ENCODE measurements at places on chromosomes 7 and 10. TPM values are rescaled to one million over a fixed set of nuclear protein-coding genes. Genes with fewer than 3 reads are reported as not detected.
A peak's percentile ranks its signal among the peaks of the same experiment; 100 is the strongest.

GLI3 gene
- total RNA-seq, result 0.27 TPM

HKDC1 gene
- not detected for total RNA-seq

YAE1 gene
- 7.8 TPM for total RNA-seq

LRGUK gene
- 0.54 TPM for total RNA-seq

JCAD gene
- 1.3 TPM for total RNA-seq

DMBT1 gene
- total RNA-seq, result under 0.01 TPM

SLK gene
- 11.6 TPM for total RNA-seq

GPR15LG gene
- total RNA-seq, result not detected

ANXA8 gene
- under 0.01 TPM for total RNA-seq

DNA sequence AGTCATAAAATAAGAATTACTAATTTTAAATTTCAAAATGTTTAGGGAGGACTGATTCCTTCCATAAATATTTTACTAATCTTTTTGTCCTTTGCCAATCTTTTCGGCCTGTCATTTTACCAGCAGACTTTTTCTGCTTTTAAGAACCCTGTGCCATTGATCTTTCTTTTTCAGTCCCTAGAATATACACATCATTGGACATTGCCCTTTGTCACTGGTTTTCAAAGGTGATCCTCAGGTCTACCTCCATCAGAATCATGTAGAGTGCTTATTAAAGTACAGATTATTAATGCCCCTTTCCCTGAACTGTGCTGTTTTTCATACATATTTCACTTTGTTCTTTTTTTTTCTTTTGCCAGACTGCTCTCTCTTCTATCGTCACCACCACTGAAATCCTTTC, 43.8 kb downstream of the SHOC2 start:
- DNase-seq, result no peak

- DNase-seq, result peak; percentile 55
Measured at GRCh38 chr10:133260895-133261725, 15.6 kb downstream of the ADAM8 start.

- DNase-seq, result no peak
Measured at GRCh38 chr7:100024020-100024619, 8.7 kb downstream of the ZKSCAN1 start.

DNA sequence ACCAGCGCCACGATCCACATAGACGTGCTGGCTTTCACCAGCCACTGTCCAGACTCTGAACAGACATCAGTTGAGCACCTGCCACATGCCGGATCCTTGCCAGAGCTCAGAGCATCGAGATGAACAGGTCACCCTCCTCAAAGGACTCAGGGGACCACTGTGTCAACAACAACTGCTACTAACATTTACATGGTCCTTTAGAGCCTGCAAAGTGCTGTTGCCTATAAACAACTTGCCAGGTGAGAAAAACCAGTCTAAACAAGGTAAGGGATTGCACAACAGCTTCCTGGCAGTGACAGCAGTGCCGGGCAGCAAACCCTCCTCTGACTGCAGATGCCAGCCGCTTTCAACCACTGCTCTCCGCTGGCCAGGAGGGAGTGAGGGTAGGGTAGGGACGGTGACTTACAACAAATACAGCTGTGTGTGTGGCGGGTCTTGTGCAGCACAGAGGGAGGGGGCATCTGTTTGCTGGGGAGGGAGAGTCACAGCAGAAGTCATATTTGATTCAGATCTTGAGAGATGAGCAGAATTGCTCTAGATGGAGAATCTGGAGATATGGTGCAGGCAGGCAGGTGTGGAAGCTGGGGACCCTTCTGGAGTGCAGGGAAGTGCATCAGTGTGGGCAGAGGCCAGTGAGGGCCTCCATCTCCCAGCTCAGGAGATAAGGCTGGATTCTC, 32.8 kb upstream of the RHEB start:
- no peak for DNase-seq

- no peak for DNase-seq
Measured at GRCh38 chr10:35462491-35462934, 126.2 kb downstream of the CCNY start.

DNA sequence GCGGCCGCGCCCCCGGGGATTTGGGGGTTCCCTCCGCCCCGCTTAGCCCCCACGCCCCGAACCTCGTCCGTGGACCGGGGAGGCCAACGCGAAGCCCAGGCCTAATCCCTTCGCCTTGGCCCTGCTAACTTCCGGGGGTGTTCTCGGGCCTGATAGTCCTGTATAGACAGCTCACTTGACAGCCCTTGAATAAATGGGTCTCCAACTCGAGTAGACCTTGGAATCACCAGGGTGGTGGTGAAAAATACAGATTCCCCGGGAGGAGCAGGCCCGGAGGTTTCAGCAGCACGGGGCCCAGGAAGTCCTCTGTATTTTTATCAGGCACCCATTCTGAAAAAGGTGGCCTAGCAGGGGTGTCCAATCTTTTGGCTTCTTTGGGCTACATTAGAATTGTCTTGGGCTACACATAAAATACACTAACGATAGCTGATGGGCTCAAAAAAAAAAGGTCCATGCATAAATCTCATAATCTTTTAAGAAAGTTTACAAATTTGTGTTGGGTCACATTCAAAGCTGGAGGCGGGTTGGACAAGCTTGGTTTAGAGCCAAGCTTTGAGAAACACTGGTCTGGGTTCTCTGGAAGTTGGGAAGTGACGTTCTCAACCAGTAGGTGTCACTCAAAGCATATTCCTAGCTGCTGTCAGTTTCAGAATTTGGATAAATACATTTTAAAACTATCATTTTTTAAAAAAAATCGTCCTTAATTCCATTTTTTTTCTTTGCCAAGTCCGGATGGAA, 221.7 kb downstream of the PHTF2 start:
- peak; percentile 77 for DNase-seq

- no peak for DNase-seq
Measured at GRCh38 chr7:125074141-125074540, 144.5 kb upstream of the POT1 start.

DNA sequence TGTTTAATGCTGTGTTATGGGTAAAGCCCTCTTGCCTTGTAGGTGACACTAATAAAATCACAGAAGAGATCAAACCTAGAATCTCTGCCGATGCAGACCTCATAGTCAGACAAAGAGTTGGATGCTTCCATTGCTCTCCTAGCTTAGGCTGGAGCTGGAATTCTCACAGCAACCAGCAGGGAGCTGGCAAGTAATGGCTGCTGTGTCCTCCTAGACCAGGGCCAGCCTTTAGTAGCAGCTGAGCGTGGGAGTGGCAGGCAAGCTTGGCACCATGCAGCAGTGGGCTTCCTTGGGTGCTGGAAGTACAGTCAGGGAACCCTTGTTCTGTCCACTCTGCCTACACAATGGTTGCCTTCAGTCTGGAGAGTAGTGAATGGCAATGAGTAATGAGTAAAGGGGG, 598.3 kb upstream of the GALNT17 start:
- DNase-seq, result no peak

- no peak for DNase-seq
Measured at GRCh38 chr10:8076933-8077332, 22.4 kb downstream of the GATA3 start.

GRCh38 chr7:112296432-112296831, 89.9 kb downstream of the ZNF277 start:
- no peak for DNase-seq

- no peak for DNase-seq
Measured at GRCh38 chr10:20215547-20216152, 399.4 kb downstream of the PLXDC2 start.

DNA sequence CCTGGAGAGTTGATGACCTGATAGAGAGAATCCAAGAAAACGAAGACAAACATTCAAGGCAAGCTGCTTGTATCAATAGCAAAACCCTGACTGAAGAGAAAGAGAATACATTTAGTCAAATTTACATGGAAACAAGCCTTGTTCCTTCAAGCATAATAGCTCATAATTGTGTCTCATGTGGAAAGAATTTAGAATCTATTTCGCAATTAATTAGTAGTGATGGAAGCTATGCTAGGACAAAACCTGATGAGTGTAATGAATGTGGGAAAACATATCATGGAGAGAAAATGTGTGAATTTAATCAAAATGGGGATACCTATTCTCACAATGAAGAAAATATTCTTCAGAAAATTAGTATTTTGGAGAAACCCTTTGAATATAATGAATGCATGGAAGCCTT, 18.0 kb downstream of the RBAK start:
- no peak for DNase-seq

DNA sequence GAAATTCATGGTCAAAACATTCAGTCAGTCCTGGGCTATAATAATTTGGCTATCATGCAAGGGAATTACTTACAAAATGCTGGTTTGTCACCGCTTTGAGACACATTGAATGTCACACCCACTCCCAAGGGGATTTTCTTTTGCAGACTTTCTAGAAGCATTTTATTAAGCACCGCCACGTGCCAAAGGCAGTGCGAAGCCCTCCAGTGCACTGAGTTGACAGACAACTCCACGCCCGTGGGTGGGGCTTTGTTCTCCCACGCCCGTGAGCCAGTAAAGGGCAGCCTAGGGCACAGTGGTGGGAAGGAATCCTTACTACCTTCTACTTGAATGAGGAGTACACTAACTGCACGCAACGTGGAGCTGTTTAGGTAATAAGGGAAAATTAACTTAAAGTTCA, 515.8 kb downstream of the KCNMA1 start:
- DNase-seq, result no peak

DNA sequence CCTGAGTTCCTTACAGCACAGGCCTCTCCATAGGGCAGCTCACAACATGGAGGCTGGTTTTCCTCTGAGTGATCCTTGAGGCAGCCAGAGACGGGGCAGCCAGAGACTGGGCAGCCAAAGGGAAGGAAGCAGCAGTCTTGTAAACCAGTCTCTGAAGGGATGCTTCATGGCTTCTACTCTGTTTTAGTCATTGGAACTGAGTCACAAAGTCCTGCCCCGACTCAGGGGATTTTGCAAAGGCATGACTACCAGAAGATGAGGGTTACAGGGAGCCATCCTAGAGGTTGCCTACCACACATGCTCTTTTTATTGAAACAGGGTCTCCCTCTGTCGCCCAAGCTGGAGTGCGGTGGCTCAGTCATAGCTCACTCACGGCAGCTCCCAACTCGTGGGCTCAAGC, 44.4 kb upstream of the COMMD3 start:
- DNase-seq, result no peak

DNA sequence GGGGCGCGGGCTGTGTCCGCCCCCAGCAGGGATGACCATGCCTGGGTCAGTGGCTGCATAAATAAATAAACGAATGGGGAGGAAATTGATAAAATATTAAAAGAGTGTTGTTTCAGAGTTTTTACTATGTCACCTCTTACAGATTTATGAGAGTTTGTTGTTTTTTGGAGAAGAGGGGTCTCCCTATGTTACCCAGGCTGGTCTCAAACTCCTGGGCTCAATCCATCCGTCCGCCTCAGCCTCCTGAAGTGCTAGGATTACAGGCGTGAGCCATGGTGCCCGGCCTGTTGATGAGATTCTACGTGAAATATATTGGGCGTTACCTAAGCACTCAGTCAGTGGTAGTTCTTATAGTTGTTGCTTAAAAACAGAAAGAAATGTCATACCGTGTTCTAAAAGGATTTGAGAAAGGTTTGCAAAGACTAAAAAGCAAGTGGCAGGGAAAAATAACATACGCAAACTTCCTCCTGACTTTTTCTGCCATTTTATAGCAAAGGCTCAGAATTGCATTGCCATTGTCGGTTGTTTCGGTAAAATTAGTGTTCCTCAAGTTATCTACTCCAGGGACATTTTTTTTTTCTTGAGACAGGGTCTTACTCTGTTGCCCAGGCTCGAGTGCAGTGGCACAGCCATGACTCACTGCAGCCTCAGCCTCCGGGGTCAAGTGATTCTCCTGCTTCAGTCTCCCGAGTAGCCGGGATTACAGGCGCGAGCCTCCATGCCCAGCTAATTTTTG, 39.5 kb upstream of the FOXK1 start:
- no peak for DNase-seq

- DNase-seq, result peak; percentile 0
Measured at GRCh38 chr7:11373546-11374142, 400.0 kb downstream of the PHF14 start.

GRCh38 chr10:18217577-18217976, 77.4 kb downstream of the CACNB2 start:
- DNase-seq, result no peak

- DNase-seq, result no peak
Measured at GRCh38 chr10:82660205-82660604, 785.2 kb downstream of the NRG3 start.

GRCh38 chr10:95987685-95988426, 55.5 kb upstream of the CCNJ start:
- DNase-seq, result no peak

DNA sequence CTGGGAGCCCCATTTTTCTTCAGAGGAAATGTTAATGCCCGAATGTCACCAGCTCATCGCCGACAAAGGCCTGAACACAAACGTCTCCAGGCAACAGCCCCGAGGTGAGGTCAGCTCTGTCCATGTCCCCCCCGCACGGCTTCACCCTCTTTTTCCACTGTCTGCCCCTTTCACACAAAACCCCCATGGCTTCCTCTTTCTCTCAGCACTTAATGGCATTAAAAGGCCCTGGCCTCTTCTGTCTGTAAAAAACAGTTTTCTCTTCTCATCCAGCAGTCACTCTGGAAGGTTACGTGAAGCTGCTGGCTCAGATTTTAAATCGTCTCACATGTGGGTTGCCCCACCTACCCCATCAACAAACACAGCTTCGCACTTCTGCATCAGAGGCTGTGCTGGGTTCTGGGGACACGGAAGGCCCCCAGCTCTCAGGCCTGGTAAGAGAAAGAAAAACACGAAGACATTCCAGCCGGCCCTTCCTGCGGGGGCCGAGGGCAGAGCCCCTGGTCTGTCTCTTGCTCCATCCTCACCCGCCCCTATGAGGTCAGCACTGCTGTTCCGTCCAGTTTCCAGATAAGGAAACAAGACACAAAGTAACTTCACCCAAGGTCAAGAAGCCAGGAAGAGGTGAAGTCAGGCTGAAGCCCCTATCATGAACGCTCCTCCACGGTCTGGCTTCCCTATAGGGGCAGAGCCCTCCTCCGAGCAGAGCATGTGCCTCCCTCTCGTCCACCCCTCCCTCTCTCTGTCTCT, 91.1 kb upstream of the PDGFA start:
- no peak for DNase-seq

- DNase-seq, result no peak
Measured at GRCh38 chr7:94675356-94675755, 19.4 kb upstream of the SGCE start.

- DNase-seq, result no peak
Measured at GRCh38 chr10:116110736-116111135, 162.3 kb downstream of the GFRA1 start.

DNA sequence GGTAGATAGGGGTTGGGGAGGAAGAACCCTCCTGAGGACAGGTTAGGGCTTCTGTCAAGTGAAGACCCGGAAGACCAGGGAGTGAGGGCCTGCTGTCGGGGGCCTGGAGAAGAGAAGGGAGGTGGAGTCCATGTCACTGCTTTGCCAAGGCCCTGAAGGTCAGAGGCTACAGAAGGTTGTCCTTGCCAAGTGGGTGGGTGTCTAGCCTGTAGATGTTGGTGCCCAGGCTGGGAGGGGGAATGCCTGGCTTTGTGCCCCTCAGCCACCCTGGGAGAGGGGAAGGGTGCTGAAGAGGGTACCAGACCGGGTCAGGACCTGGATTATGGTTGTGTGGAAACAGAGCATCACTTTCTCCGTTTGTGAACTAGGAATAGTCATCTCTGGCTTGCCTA, 67.2 kb upstream of the AQP1 start:
- DNase-seq, result no peak

GRCh38 chr10:822197-822596, 109.3 kb downstream of the LARP4B start:
- DNase-seq, result no peak

GRCh38 chr7:4281231-4281993, 400.7 kb upstream of the FOXK1 start:
- DNase-seq, result no peak

All from hematopoietic multipotent progenitor cell (in vitro differentiated cells).